Right lung (tissue), 10 donors: ENCODE measurements at places on chromosomes 13 and 19.

DNA sequence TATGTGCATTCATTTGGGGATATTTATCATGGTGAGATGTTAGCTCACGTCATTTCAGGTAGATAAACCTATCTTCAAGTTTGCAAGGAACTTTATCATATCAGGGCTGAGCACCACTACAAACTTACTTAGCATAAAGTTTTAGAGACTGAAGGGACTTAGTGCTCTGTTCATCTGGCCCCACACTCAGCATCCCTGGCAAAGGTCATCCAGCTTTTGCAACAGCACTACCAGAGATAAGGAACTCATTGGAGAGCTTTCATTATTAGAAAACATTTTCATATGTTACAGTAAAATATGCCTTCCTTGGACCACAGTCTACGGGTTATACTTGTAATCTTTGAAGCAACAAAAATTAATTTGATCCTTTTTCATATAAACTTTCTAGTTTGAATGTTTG, 263.4 kb downstream of the POU4F1 start:
- no peak for DNase-seq

DNA sequence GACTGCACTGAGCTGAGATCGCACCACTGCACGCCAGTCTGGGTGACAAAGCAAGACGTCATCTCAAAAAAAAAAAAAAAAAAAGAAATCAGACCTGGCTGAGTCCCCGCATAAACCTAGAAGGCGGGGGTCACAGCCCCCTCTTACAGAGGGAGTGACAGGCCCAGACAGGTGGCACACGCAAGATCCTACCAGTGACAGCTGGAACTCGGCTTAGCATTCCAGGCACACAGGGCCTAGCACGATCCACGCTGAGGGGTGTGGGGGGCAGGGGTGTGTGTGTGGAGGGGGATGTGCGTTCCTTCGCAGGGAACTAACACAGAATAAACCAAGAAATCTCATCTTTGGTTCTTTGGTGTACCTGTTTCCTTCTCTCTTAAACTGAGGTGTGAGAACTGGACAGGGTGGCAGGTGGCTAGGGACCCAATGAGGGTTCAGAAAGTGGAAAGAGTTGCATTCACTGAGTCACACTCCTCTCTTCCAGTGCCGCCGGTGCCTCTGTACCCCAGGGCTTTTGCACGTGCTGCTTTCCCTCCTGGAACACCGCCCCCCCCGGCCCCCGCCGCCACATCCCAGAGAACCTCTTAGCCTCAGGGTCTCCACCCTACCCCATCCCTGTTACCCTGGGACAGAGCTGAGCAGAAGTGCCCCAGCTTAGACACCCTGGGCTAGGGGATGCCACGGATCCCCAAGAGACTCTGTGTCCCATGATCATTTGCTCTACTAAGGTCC, 5.0 kb downstream of the SGTA start:
- DNase-seq = no peak

GRCh38 chr19:49851456-49852259, 699 bp downstream of the PTOV1 start:
- no peak for DNase-seq

- no peak for DNase-seq
Observed at GRCh38 chr19:45423033-45423588, 606 bp downstream of the ERCC1 start.

DNA sequence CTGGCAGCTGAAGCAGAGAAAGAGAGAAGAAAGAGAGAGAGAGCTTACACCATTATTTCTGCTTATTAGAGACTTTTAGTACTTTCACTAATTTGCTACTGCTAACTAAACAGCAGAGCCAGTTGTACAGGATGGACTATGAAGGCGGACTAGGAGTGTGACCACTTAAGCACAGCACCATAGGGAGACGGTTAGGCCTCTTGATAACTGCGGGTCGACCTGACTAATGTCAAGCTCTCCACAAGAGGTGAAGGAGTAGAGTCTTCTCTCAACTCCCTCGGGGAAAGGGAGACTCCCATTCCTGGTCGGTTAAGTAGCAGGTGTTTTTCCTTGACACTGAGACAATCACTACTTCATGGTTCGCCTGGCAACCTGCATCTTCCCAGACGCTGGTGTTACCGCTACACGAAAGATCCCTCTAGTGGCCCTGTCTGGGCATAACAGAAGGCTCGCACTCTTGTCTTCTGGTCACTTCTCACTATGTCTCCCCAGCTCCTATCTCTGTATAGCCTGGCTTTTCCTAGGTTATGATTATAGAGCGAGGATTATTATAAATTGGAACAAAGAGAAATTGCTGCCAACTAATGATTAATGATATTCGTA, 5.3 kb upstream of the PSG7 start:
- DNase-seq = no peak

DNA sequence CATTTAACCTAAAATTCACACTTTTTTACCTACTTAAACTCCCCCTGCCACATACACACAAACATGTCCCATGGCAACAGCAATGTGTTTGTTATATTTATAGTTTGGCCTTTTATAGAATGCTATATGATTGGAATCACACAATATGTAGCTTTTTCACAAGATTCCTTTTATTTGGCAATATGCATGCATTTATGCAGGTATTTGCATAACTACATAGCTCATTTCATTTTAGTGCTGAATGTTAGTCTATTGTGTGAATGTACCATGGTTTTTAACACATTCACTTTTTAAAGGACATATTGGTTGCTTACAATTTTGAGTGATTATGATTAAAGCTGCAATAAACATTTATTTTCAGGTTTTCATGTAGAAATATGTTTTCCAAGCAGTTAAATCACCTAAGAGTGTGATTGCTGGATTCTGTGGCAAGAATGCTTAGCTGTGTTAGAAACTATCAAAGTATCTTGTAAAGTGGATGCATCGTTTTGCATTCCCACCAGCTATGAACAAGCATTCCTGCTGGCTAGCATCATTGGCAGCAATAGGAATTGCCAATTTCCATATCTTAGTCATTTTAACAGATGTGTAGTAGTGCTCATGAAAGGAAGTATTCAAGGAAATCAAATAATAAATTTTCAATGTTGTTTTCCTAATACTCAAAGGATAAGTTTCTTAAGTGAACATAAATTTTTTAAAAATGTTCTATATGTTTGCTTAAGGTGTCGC, 557.0 kb downstream of the SLITRK1 start:
- DNase-seq = no peak

- DNase-seq = no peak
Observed at GRCh38 chr13:29105779-29106178, 285.6 kb downstream of the MTUS2 start.

DNA sequence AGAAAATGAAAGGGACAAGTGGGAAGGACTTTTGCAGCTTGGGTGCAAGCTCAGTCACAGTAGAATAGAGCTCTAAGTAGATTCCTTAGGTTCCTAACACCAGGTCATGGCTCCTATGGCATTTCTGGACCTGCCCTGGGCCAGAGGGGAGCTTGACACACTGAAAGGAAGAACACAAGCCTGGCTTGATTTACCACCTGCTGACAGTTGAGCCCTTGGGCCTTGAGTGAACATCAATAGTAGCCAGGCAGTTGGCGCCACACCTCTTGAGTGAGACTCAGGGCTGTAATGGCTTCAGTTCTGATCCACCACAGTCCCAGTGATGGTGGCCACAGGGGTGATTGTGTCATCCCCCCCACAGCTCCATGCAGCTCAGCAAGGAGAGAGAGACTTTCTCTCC, 221.9 kb upstream of the PCDH17 start:
- no peak for DNase-seq

GRCh38 chr19:45705115-45705514, 12.6 kb downstream of the QPCTL start:
- no peak for DNase-seq

GRCh38 chr13:95530178-95530577, 22.3 kb upstream of the CLDN10 start:
- DNase-seq = no peak

- no peak for DNase-seq
Observed at GRCh38 chr19:47406711-47407416, 12.5 kb downstream of the MEIS3 start.

DNA sequence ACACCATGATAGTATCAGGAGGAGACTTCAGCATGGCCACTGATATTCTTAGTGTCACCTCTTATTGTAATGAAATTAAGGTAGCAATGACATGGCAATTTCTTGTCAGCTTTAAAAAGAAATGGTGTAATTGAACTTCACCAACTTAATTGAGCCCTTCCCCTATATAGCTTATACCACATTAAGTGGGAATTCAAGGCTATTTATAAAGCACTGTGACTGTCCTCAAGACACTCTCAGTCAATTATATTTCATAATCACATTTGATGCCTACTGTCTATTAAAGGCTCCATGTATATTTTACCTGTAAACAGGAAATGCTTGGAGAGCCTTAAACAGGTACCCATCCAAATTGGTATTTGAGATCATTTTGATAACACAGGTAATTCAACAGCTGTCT, 28.3 kb downstream of the KLF12 start:
- DNase-seq = no peak

DNA sequence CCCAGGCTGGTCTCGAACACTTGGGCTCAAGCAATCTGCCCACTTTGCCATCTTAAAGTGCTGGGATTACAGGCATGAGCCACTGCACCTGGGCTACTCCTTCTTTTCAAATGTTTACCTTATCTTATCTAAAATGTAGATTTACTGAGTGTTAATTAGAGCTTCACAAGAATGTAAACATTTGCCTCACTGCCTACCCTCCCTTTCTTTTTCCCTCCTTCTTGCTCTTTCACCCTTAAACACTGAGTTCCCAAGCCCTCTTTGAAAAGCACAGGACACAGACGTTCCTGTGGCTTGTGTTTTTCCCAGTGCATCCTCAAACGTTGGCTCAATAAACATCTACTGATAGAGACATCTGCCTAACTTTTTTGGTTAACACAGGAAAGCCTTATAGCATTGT, 32.7 kb upstream of the CYSLTR2 start:
- no peak for DNase-seq

GRCh38 chr19:32166238-32166637, 179.2 kb upstream of the ZNF507 start:
- no peak for DNase-seq

DNA sequence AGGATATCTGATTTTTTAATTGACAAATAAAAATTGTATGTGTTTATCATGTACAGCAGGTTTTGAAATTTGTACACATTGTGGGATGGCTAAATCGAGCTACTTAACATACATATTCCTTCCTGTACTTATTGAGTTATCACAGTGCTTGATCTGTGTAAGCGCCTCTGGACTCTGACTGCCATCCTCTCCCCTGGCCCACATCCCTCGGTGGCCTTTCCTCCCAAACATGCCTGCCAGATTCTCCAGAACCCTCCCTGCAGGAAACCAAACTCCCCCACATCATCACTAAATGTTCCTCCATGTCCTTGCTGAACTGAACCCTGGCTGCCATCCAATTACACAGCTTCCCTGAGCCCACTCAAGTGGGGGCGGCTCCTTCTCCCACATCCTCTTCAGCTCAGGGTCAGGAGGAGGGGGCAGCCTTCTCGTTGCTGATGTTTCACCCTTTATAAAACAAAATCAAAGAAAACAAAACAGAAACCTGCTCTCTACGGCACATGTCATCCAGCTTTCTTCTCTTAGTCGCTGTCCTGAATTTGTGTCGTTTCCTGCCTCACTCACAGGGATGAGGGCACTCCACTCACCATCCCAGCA, 97.1 kb upstream of the SPATA13 start:
- DNase-seq = no peak

- DNase-seq = no peak
Observed at GRCh38 chr13:113653264-113654174, 4.5 kb downstream of the ATP4B start.

- DNase-seq = no peak
Observed at GRCh38 chr19:46861691-46862502, 1.1 kb downstream of the ARHGAP35 start.

GRCh38 chr13:63381078-63381859, 1965.6 kb upstream of the PCDH20 start:
- no peak for DNase-seq

DNA sequence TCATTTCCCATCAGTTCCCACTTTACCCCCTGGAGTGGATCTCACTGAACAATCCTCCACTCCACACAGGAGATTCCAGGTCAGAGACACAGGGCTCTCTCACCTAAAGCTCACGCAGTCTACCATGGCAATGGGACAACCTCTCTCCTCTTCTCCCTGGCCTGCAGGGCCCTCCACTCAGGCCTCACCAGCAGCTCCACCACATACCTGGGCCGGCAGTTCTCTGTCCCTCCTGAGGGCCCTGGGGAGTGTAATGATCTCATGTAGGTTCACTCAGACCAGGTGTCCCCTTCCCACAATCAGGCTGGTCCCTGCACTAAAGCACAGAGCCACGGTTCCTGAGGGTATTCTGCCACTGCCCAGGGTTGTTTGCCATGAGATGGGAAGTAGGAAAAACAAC, 15.6 kb downstream of the CEACAM3 start:
- DNase-seq = no peak

DNA sequence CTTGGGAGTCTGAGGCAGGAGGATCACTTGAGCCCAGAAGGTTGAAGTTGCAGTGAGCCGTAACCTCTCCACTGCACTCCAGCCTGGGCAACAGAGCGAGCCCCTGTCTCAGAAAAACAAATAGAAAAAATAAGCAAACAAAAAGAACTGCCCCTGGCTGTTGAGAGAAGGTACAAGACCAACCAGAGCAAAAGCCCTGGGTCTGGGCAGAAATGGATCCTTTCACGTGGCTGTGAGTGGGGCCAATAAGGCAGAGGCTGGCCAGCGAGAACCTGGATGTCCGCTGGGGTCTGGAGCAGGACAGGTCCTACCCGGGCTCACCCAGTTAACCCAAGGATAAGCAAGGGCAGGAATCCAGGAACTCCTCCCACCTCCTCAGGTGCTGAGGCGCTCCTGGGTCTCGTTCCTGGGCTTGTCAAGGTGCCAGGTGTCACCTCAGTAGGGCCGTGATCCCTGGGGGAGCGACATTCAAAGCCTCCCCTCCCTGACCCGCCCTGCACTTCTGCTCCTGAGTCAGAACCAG, 4.7 kb upstream of the SLC5A5 start:
- DNase-seq = no peak

GRCh38 chr19:28948026-28948425, 264.9 kb downstream of the UQCRFS1 start:
- DNase-seq = no peak

DNA sequence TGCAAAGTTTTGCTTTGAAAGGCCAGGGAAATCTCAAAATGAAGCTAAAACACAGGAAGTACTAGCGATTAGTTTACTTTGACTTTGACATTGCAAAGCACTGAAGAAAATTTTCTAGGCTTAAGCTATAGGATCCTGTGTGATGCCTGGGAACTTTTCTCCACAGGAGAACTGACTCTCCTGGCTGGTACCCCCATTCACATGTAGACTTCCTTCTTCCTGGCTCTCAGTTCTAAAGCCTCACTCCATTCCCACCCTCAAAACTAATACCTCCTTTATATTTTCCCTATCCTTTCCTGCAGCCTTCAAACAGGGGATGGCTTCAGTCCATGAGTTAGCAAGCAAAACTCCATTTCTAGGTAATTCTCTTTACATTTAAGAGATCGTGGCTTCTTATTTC, 189.5 kb downstream of the SLITRK1 start:
- DNase-seq = no peak

DNA sequence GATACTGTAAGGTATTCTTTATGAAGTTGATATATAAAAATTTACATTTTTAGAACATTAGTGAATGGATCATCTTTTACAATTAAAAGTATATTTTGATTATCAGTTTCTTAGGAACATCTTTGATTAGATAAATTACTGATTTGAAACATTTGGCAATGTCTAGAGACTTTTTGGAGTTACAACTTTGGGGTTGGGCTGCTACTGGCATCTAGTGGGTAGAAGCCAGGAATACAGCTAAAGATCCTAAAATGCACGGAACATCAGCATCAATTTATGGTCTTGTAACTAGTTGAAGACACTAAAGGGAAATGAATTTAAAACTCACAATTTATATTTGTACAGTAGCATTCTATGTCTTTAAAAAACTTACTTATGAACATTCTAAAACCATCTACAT, 19.9 kb downstream of the POMP start:
- no peak for DNase-seq
